Activated CD4-positive, alpha-beta T cell treated with anti-CD3 and anti-CD28 coated beads, Interleukin-2, Interleukin-6, amounts not matched to agents 100 ng/mL and 50 ng/mL, durations not matched to agents 16 hours and 8 hours (primary cell): ENCODE measurements at places on chromosomes 3 and 15.

DNA sequence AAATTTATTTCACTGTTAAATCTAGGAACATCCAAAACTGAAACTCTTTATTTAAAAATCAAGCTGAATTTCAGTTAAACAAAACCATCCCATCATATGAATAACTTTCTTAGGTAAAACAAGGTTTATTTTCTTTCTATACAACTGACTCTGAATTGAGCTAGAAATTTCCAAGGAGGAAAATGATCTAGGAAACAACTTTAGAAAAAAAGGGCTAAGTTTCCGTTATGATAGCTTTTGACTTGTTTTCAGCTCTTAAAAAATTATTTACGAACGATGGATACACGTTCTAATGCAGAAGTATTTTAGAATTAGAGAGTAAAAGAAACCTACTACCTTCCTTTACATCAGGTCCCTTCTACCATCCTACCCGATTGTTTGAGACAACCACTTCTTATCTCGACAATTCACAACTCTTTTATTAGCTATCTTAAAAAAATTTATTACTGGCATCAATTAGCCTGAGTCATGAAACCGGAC lies 1.8 kb upstream of the IGF1R start:
- DNase-seq = no peak

- DNase-seq = no peak
These were observed 12.1 kb downstream of the TBC1D2B start for GRCh38 chr15:78065284-78065872.

- DNase-seq = no peak
These were observed 25.2 kb upstream of the ARF4 start for GRCh38 chr3:57622362-57622761.

GRCh38 chr15:22872936-22873701 lies 34.7 kb downstream of the NIPA2 start:
- DNase-seq = no peak

GRCh38 chr3:127490271-127491023 lies 100.1 kb downstream of the TPRA1 start:
- DNase-seq = no peak

- no peak for DNase-seq
These were observed 106.6 kb downstream of the SEMA5B start for GRCh38 chr3:122920986-122921385.

- no peak for DNase-seq
These were observed 32.4 kb upstream of the SLC6A6 start for GRCh38 chr3:14369675-14370669.

DNA sequence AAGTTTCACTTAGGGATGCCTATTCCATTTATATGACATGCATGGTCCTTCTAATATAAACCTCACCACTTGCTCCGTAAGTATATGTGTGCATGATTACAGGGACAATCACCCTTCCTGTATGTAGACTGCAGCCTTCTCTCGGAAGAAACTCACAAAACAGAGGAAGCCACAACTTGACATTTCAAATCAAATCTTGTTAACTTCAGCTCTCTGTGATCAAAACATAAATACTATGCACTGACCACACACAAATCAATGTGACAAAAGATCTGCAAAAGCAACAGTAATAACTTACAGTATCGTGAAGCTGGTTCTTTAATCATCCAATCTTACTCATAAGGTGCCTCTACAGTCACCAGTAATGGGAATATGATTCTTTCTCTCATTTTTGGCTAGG lies 50.2 kb downstream of the FHIT start:
- no peak for DNase-seq

- DNase-seq = no peak
These were observed 23.6 kb downstream of the MRPS11 start for GRCh38 chr15:88491158-88491557.

DNA sequence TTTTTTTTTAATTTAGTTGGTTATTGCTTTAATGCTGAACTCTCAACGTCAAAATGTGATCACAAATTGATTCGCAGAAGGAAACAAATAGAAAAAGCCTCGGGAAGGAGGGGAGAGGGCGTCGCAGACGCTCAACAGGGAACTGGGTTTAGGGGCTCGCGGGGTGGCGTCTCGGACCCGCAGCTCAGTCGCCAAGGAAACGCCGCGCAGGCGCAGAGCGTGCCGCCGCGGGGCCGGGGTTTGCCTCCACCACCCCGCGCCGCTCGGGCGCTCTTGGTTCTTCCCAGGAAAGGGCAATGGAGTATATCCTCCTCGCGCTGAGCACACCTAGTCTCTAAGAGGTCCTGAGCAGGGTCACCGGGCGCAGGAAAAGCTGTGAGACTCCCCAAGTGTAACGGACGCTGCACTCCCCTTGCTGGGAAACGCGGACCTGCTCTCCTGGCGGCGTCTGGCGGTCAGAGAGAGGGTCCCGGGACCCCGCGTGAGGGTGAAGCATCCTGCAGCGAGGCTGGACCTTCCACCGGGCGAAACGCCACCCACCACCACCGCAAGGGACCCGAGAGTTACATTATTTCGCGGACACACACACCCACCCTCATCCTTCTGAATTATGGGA lies 753 bp downstream of the PLCH1 start:
- peak; percentile 63 for DNase-seq

DNA sequence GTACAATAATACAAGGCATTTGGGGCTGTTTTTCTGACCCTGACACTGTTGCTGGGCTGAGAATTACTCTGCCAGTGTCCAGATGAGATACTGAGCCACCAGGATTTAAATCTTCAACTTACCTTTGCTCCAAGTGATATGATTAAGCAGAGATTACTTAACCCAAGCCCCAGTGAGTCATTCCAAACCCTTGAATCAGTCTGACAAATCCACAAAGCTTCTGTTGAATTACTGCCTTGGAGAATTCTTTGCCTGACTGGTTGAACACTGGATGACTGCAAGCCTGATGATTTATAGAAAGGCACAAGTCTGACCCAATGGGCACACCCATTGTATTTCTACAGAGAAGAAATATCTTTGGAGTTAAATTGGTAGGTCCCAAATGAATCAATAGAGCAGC lies 88.2 kb upstream of the TSC22D2 start:
- peak; percentile 30 for DNase-seq

DNA sequence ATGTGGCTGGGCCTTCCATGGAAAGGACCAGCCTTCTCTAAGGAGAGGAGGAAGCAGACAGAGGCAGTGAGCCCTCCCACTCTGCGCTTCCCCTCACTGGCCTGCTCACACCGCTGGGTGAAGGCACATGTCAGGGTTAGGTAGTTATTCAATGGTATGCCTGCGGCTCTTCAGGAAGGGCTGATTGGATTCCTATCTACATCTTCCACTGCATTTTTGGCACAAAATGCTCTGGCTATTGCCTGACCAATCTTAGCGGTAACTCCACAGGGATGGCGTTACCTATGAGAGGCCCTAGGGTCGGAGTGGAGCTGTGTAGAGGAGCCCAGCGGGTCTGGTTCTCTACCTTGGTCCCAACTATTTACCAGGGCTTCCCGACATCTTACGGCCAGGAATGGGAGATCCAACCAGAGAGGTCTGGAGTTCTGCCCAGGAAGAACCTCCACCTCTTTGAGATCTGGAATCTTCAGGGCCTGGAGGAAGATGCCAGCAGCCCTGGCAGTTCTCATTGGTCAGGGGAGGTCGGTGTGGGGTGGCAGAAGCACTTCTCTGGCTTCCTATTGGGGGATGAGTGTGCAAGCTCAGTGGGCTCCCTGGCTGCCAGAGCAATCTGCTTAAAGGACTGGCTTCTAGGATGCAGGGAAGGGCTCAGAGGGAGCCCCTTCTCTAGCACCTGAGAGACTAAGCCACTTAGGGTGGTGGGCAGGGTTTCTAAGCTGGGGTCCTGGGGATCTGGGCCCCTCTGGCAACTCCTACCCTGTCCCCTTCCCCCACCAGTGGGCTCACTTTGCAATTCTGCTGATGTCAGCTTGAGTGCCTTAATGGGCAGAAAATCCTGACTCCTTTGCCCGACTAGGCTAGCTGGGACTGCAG lies 24.3 kb downstream of the SNX33 start:
- no peak for DNase-seq

GRCh38 chr3:63607716-63608115 lies 44.8 kb upstream of the SNTN start:
- DNase-seq = no peak

- DNase-seq = no peak
These were observed 29.4 kb downstream of the ABTB1 start for GRCh38 chr3:127702151-127702578.

DNA sequence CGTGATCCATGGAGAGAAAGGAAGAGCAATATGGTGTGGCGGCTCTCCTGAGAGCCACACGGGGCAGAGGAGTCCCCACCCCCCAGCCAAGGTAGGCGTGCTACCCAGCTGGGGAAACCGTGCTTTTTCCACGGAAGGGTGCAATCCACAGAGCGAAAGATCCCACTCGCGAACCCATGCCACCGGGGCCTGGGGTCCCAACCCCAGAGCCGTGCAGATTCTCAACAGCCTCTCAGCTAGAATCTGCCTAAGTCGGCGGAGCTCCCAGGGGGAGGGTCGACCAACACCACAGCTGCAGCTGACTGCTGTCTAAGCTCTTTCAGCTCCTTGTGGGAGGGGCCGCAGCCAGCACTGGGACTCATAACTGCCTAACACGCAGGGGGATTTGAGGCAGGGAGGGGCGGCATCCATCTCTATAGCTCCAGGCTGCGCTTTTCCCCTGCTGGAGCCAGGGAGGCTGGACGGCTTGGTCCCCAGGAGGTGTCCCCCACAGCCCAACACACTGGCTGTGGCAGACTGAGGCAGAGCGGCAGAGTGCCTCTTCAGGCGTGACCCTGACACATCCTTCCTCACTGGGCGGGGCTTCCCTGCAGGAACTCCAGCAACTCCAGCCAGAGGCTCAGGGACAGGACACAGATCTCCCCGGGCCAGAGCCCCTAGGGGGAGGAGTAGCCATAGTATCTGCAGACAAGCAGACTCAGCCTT lies 107.6 kb upstream of the ZBTB20 start:
- no peak for DNase-seq

DNA sequence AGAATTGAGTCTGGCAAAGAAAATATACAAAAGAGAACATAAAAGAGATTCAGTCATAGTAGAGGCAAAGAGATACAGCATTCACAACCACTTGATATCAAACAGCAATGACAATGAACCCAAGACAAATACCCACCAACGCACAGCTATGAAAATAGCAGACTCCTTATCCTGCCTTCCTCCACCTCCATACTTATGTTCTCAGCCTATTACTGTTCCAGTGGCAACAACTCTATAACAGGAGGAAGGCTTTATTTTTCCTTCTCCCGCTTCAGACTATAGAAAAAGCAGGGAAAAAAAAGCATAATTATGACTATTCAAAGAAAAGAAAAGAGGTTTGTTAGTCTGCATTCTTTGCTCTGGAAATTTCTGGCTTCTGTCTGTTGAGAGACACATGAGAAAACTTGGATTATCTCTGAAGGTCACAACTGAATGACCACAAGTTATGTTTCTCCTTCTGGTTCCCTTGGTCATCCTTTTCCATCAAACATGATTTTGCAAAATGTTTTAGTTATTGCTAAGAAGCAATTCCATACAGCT lies 81.2 kb upstream of the PLXND1 start:
- no peak for DNase-seq

- peak; percentile 80 for DNase-seq
These were observed 1.4 kb downstream of the LOXL1 start for GRCh38 chr15:73927476-73928240.

DNA sequence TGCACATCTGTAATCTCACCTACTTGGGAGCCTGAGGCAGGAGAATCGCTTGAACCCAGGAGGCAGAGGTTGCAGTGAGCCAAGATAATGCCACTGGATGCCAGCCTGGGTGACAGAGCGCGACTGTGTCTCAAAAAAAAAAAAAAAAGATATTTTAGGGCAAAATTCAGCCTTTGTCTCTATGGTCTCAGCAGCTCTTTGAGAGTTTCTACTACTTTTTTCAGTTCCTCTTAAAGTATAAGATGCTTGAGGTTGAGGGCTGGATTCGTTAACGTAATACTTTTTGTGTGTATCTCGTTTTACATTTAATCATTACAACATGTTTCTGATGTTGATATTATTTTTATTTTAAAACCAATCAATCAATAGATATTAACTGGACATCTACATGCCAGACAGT lies 381.2 kb upstream of the TBL1XR1 start:
- no peak for DNase-seq

DNA sequence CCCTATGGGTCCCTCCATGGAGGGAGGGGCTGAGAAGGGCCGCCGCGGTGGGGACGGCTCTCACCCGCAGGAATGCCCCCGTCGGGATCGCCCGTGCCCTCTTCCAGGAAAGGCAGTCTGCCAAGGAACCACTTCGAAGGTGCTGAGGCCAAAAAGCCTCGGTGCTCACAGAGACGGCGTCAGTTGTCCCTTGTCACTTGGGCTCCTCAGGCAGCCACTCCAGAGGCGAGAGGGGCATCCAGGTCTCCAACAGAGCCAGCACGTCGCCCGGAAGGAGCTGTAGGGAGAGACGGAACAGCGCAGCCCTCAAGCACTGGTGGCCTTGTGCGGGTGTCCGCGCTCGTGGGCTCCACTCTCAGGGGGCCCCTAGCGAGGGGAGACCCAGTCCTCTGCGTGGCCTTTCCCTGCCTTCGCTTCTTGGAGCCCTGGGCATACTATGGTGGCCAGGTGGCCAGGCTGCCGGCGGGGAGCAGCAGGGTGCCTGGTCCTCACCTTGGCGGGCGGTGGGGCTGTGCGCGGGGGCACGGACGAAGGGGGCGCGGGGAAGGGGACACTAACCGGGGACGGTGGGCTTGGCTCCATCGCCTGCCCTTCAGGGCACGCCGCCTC lies 994 bp downstream of the MESP1 start:
- no peak for DNase-seq

- no peak for DNase-seq
These were observed 3.2 kb downstream of the HDAC11 start for GRCh38 chr3:13483286-13483685.

DNA sequence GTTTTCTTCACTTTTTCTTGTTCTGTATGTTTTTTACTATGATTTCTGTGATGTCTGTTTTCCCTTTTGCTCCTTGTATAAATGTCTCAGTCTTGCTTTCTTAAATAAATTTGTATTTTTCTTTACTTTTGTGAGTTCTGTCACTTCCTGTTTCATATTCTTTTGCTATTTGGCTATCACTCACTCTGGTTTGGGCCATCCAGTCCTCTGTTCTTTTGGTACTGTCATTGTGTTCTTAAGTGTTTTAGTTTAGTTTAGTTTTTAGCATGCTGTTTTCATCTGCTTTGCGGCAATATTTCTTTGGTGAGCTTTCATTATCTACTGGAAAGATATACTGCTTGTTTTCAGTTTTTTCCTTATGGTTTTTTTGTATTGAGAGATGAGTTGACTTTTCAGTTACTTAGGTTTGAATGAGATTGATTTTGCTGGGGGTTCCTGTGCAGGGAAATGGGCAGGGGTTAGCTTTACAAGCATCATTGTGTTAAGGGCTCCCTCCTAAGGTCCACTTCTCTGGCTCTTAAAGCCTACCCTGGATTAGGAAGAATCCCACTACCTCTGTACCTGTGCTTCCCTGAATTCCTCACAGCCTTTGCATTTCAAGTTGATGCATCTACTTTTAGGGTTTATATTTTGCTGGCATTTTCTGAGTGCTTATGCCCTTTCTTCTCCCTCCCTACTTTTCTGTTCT lies 35.1 kb downstream of the PDCD6IP start:
- peak; percentile 15 for DNase-seq

DNA sequence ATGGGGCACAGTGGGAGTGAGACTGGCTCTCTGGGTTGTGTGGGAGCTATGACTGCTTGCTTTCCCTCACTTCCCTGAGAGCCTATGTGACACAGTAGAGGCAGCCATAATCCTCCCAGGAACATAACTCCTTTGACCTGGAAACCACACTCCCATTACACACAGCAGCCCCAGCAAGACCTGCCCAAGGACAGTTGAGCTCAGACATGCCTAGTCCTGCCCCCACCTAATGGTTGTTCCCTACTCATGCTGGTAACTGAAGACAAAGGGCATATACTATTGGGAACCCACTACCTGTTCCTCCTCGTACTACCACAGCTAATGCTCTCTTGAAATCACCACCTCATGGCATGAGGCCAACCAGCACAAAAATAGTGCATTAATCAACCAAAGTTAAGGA lies 550.4 kb upstream of the ARPP21 start:
- no peak for DNase-seq
